ENCODE measurements at places on chromosomes 1 and 21.

DNA sequence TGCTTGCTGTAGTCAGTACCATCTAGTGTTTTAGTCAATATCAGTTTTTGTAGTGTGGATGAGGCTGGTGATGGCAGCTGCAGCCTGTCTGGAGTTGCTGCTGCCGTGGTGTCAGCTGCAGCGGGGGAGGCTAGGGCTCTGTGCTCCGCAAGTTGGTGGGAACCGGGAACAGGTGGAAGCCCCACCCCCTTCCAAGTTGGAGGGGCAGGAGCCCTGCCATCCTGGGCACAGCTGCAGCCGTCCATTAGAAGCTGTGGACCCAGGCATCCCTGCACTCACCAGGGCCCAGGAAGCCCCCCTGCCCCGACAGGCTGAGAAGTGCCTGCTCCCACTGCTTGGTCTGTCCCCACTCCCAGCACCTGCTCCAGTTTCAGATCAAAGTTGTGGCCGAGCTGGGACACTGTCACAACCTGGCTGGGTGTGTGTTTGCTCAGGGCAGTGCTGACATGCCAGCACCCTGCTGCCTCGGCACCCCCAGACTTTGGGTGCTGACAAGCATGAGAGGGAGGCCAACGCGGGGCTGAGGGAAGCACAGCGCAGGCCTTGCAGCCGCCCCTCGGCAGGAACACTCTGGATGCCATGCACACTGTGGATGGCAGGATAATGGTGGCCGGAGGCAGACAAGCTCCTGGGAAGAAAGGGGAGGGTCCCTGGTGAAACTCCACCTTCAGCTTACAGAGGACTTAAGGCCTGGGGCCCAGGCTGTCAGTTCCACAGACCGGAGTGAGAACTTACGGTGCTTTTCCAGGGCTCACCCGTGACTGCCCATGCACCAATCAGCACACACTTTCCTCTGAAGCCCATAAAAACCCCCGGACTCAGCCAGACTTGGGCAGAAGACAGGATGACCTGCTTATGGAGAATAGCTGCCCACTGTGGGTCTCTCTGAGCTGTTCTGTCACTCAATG, 86.9 kb downstream of the ADARB1 start:
- DNase-seq, result no peak

- peak; percentile 28 for DNase-seq
Observed at GRCh38 chr1:48227165-48228013, 4.9 kb downstream of the SLC5A9 start.

DNA sequence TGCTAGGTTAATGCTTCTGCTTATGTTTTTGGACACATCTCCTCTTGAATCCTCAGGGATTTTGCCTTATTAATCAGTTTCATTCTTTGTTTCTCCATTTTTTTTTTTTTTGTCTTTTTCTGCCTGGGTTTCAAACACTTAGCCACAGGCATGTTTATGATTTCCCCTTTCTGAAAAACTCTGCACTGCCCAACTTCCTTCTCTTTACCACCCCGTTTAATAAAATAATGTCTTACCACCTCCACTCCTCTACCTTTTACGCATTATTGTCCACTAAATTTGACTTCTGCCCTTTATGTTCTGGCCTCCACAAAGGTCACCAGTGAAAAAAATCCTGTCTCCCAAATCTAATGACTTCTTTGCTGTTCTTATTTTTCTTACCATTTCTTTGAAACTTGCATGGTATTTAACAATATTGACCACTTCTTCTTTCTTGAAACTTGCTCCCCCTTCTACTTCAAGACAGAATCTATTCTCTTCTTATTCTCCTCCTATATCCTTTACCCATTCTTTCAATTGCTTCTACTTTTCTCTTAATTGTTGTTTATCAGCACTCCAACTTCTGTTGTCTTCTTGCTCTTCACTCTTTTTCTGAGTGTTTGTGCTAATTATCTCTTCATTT, 150.3 kb downstream of the TNFSF18 start:
- DNase-seq, result no peak

DNA sequence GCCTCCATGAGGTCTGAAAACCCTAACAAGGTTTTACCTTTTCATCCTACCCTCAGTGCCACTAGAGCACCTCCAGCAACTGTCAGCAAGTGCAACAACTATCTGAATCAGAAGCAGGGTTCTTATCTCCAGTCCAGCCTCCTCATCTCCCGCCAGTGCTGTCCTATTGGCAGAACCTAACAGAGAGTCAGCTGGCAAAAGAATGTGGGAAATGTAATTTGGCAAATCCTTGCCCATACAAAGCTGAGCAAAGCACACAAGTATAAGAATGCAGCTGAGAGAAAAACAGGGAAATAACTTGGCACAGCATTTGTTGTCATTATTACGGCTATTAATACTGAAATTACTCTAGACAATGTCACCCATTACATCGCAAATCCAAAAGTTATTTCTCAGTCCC, 124.2 kb downstream of the ATP6V1G3 start:
- DNase-seq, result no peak

DNA sequence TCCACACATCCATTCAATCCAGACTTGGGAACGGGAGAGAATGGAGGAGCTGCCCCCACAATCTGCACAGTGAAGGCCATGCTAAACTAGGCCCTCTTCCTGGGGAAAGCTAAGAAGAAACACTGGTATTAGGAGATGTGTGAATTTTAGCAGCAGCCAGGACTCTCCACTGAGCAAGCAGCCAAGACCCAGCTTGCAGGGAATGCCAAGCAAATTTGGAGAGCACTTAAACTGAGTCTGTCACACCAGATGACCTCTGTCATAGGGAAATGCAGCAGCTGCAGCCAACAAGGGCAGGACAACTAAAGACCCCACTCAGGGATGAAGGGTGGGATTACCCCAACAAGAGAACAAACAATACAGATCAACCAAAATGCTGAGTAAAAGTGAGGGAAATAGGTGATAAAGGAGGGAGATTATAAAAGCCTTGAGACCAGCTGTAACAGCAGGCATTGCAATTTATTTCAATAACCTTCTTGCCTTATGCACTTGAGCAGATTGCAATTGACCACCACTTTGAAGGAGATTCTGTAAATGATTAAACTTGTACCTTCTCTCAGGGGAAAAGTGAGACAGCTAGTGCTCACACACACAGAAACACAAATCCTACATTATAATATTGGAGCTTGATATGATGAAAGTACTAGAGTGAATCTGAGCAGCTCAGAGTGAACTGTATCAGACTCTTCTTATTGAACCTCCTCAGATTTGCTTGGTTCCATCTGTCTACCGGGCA, 2.5 kb upstream of the CLCA1 start:
- DNase-seq, result no peak

DNA sequence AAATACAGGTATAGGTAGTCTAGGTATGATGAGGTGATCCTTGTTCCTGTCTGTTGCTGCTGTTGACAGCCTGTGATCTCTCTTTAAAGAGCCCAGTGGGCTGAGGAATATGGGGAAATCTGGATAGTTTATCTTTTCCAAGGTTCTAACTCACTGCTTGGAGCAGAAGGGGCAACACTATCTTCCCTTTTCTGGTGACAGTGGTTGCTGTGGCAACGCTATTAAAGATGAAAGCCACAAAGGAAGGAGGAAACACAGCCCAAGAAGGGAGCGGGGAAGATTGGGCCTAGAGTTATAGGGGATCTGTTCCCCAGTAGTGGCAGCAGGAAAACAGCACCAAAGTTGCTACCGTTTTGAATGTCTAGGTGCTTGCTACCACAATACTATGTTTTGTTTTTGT, 8.8 kb downstream of the PCP4L1 start:
- no peak for DNase-seq

- no peak for DNase-seq
Observed at GRCh38 chr1:169548282-169548681, 38.0 kb downstream of the F5 start.

DNA sequence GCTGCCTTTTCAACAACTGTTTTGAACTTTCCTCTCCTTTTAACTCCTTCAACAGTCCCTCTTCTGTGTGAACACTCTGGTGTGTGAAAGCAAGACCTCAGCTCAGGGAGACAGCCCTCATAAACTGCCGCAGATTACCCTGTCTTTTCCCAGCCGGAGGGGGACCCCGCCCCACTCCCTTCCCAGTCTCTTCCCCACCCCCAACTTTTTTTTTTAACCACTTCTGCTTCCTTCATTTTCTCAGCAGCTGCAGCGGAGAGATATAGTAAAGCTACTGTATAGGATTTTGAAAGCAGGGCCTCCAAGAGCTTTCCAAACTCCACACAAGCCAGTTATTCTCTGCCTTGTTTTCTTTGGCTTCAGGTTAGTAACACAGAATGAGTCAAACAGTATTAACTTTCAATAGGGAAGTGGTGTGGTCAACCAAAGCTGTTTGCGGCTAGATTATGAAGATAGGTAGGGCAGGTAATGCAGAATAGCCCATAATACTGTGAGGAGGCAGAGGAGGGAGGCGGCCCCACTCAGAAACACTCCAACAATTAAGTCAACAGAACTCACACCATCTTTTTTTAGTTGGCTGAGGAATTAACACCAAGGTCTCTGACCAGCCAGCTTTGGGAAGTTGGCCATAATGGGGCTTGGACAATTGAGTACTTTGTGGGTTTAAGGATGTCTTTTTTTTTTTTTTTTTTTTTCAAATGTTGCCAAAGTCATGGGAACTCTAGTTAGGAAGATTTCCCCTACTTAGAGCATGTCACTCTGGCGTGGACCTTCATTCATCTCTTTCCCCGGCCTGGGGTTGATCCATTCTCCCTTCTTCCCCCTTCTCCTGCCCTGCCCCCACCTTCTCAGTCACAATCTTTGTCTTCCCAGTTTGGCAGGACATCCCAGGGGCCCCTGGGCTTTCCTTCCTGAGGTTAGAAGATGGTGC, 177.0 kb downstream of the CLIC6 start:
- DNase-seq, result peak; percentile 56

DNA sequence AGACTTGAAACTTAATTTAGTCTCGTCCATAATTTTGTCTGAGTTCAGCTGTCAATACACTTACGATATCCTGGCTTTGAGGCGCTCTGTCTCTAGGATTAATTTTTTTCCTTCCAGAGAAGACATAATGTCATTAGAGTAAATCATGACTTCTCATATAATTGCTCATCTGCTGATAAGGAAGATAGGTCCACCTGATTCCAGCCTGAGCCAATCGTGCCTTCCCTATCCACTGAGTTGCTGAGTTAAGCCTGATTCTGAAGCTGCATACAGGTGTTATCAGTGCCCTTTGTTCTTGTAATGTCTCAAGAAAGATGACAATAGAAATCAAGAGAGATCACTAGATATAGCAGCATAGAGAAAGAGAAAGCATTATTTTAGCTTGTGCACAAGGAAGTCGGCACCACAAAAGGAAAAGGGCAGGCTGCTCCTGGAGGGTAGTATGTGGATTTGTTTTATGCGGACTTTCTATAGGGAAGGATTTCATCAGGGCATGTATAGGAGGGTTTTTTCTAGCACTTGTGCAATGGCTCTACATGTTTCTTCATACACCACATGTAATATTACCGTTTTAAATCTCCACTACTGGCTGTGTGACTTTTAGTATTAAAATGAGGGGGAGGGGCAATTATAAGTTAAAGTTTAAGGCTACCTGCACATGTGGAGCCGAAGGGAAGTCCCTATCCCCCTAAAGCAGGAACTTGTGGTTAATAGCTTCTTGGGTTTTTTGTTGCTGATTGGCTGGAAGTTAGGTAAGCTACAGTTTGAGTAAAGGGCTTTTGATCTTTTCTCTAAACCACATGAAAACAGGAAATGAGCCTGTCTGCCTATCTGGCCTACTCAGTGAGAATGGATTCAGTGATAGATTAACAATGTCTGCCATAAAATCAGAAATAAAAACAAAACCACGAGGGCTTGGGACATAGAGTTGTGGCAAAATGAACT, 133.4 kb downstream of the PLPPR5 start:
- peak; percentile 95 for DNase-seq

GRCh38 chr1:158017800-158018595, 24.6 kb downstream of the KIRREL1 start:
- DNase-seq, result no peak

GRCh38 chr1:69523032-69523431, 44.7 kb upstream of the LRRC7 start:
- DNase-seq, result no peak

DNA sequence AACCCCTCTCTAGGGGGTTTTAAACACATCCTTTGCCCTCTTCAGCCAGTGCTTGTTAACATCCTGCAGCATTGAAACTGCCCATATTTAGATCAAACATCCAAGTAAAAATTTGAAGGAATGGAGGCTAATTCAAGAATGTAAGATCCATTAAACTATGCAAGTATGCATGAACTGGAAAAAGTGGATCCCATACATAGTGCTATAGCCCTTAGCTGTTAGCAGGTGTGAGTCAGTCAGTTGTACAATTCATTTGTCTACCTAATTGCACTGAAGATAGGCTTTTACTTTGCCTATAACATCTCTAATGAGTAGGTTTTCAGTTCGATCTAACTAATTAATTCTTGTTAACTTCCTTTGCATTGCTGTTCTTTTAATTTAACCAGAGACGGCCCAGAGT, 270.9 kb downstream of the LMO4 start:
- no peak for DNase-seq

GRCh38 chr1:221621683-221622082, 120.2 kb downstream of the DUSP10 start:
- no peak for DNase-seq

GRCh38 chr1:76122271-76122670, 47.7 kb downstream of the ST6GALNAC3 start:
- no peak for DNase-seq

- DNase-seq, result no peak
Observed at GRCh38 chr1:171969813-171970212, 128.5 kb downstream of the DNM3 start.

- no peak for DNase-seq
Observed at GRCh38 chr1:40825435-40825788, 36.8 kb downstream of the CITED4 start.

DNA sequence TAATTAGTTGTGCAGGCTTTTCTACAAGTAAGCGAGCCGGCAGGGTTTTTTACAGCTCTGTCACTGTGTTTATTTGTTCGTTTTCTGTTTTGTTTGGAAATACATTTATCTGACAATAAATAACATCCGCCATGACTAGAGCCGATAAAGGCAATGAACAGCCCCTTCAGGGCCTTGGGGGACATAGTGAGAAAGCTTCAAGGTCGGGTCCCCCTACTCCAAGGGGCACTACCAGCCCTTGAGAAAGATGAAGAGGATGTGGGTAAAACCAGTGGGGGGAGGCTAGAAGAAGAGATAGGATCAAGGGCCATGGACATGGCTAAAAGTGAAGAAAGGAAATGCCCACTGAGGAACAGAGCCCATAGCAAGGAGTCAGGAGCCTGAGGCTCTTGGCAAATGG, 38.5 kb upstream of the CTTNBP2NL start:
- DNase-seq, result no peak

GRCh38 chr1:185349556-185349955, 32.5 kb upstream of the IVNS1ABP start:
- DNase-seq, result no peak

DNA sequence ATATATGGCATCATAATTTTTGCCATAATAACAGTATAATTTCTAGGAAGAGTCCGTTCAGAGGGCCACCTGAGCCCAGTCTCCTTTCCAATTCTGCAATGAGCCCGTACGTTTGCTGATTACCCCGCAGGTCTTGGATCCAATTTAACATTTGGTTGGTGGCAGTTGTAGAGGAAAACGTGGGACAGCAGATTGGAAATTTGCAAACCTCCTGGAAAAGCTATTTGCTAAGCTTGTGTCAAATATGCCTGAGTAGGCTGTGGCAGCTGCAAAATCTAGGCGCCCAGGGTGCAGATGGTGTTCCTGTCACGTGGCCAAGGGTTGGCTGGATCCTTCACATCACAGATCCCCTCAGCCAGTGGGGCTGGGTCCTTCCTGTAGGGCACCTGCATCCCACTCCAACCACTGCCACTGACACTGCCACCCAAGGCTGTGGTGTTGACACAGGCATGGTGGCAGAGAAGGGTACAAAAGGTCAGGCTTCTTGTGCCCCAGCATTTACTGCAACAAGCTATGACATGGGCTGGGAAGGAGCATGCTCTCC, 174.8 kb upstream of the SYT6 start:
- DNase-seq, result no peak

Data from CD4-positive, alpha-beta T cell treated with Interleukin-4 for 4 hours (primary cell).